ENCODE measurements at places on chromosomes 4 and X. TPM values are rescaled to one million over a fixed set of nuclear protein-coding genes. Genes with fewer than 3 reads are reported as not detected.

Gene FUNDC1
- total RNA-seq, result 22.4 TPM

Gene SCOC
- 25.4 TPM for total RNA-seq

Gene TCEAL7
- total RNA-seq, result not detected

Gene NLGN4X
- 0.03 TPM for total RNA-seq

Gene AKAP4
- total RNA-seq, result 0.14 TPM

Gene MAGEA8
- total RNA-seq, result not detected

Gene SLC49A3
- total RNA-seq, result 0.21 TPM

Gene LDB2
- not detected for total RNA-seq

Gene PFKFB1
- total RNA-seq, result 0.10 TPM

Gene CXorf49
- total RNA-seq, result not detected

Gene F8A2
- total RNA-seq, result not detected

Gene FRMD7
- total RNA-seq, result not detected

Gene FGFBP1
- total RNA-seq, result 2.6 TPM

Gene RHOXF1
- not detected for total RNA-seq

Gene TBX22
- not detected for total RNA-seq

Gene IL9R
- 0.13 TPM for total RNA-seq

Gene LPAR4
- total RNA-seq, result not detected

Gene HEPH
- not detected for total RNA-seq

Gene P2RY8
- total RNA-seq, result 0.06 TPM

Gene PPID
- total RNA-seq, result 32.8 TPM

Gene SLC25A14
- 18.2 TPM for total RNA-seq

Gene DGKK
- total RNA-seq, result not detected

Gene SASH3
- total RNA-seq, result not detected

Gene SULT1B1
- total RNA-seq, result 0.01 TPM

Gene CSN1S1
- total RNA-seq, result not detected

Gene PABPC5
- total RNA-seq, result not detected

Gene EIF1AX
- total RNA-seq, result 106 TPM

Gene DDIT4L
- total RNA-seq, result 0.26 TPM

Gene ANKRD50
- total RNA-seq, result 4.9 TPM

Gene AWAT1
- total RNA-seq, result not detected

Gene SNCA
- total RNA-seq, result 0.07 TPM

Gene FDCSP
- total RNA-seq, result not detected

Gene ASMT
- 0.38 TPM for total RNA-seq

Data from A549 treated with AZD2906 at 1 μM for 4 hours (cell line).